ENCODE measurements at places on chromosomes 7 and 10.

GRCh38 chr7:49403844-49404243 lies 369.6 kb upstream of the VWC2 start:
- DNase-seq = no peak

GRCh38 chr10:120486671-120487205 lies 29.7 kb downstream of the PLPP4 start:
- DNase-seq = no peak

GRCh38 chr10:43384252-43385221 lies 13.1 kb downstream of the FXYD4 start:
- DNase-seq = no peak

DNA sequence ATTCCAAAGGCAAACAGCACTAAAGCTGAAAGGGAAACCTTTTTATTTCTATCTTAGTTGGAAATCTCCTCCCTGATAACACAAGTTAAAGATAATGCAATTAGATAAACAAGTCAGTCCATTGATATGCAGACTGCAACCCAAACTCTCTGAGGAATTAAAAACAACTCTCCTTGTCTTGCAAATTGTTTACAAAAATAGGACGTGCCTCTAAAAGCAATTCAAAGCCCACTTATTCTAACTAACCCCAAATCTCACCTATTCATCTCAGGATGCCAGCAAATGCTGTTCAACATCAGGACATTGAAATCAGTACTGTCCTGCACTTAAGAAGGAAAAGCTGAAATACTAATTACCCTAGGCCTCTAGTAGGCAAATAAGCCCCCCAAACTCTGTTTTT lies 12.8 kb downstream of the SHTN1 start:
- DNase-seq = no peak

DNA sequence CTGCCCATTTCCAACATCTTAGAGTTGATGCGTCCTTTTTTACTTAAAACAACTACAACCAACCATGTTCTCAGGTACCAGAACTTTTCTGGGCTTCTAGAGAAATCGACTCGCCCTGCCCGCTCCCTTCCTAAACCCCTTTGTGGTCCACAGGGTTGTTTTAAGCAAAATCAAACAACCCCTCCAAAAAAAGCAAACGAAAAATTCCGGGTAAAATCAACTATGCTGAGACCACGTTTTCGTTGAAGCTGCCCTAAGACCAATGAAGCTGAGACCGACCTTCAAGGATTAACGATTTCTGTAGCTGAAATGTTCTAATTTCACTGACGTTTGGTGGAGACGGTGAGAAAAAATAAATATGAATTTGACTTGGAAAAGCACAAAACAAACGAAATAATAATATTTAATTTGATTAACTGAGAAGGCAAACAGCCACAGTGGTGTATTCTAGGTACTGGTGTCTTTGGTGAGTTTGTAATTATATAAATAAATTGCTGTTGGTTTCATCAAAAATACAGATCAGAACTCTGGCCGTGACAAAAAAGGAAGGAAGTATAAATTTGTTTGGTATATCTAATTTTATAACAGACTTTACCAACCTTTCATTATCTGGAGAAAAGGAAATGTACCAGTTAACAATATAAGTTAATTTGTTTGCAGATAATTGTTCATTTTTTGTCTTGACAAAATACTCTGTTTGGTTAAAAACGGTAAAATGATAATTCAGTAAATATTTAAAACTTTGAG lies 4.7 kb upstream of the IGF2BP3 start:
- DNase-seq = no peak

DNA sequence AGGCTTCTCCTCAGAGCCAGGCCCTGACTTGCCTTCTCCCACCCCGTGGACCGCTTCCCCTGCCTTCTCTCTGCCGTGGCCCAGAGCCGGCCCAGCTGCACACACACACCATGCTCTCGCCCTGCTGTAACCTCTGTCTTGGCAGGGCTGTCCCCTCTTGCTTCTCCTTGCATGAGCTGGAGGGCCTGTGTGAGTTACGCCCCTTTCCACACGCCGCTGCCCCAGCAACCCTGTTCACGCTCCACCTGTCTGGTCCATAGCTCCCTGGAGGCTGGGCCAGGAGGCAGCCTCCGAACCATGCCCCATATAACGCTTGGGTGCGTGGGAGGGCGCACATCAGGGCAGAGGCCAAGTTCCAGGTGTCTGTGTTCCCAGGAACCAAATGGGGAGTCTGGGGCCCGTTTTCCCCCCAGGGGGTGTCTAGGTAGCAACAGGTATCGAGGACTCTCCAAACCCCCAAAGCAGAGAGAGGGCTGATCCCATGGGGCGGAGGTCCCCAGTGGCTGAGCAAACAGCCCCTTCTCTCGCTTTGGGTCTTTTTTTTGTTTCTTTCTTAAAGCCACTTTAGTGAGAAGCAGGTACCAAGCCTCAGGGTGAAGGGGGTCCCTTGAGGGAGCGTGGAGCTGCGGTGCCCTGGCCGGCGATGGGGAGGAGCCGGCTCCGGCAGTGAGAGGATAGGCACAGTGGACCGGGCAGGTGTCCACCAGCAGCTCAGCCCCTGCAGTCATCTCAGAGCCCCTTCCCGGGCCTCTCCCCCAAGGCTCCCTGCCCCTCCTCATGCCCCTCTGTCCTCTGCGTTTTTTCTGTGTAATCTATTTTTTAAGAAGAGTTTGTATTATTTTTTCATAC lies 38.0 kb downstream of the LIMK1 start:
- no peak for DNase-seq

- DNase-seq = no peak
Observed at GRCh38 chr7:140778975-140779374, 82.5 kb downstream of the NDUFB2 start.

DNA sequence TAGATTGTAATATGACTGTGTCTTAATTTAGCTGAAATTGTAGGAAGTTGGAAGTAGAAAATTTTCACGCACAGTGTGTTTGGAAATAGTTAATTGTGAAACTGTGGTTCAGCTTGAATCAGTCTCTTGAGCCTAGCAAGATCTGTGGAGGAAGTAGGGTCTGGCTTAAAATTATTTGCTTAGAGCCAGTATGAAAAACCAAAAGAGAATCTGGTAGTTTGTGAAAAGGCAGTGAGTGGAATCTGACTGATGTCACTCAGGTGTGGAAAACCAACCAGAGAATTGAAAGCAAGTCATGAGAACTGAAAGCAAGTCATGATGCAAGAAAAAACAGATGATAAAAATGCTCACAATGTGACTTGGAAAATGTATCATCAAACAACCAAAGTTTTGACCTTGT lies 11.5 kb downstream of the LIPJ start:
- no peak for DNase-seq

DNA sequence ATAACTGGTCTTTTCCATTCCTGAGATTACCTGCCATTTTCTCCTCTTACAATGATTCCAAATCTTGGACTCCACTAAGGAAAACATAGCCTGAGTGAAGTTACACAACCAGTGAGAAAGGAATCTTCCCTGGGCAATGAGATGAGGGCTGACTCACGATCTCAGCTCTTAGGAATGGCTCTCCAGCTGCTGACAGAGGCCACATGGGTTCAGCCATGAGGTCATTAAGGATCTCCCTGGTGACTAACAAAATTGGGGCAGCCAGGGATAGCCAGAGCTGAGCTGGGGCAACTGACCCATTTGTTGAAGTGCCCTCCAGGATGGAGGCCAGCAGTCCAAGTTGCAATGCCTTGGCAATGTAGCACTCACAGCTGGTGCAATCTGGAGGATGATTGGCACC lies 78.7 kb upstream of the MKLN1 start:
- no peak for DNase-seq

GRCh38 chr7:82414389-82414788 lies 29.2 kb downstream of the CACNA2D1 start:
- no peak for DNase-seq

GRCh38 chr7:41058986-41059741 lies 643.7 kb downstream of the INHBA start:
- DNase-seq = no peak

- DNase-seq = no peak
Observed at GRCh38 chr10:57303566-57303965, 942.5 kb upstream of the ZWINT start.

DNA sequence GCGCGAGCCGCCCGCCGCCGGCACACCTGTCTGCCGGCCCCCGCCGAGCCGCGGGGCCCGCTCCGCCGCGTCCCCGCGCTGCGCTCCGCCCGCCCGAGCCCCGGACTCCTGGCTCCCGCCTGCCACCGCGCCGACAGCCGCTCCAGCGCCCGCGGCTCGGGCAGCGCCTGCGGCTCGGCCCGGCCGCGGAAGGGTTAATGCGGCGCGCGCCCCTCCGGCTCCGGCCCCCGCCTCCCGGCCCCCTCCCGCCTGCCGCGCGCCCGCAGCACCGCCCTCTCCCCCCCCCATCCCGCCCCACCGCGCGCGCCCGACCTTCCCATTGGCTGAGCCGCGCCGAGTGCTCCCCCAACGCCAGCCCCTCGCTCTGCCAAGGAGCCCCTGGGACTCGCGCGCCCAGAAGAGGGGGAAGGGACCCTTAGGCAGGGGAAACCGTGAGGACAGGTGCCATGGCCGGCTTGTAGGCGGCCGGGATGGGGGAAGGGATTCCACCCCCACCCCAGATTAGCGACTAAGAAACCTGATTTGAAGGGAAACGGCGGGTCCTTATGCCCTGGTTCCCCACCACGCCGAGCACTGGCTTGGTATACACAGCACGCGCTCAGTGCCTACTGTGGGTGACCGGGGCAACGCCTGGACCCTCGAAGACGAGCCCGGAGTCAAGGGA lies at the start of gene KCNH2:
Gene KCNH2 (minus strand): TSS at position 196 of the 664 bp plus-strand sequence. CDS start 408 bp downstream, outside the sequence.
- no peak for DNase-seq

GRCh38 chr7:45657890-45658715 lies 83.9 kb downstream of the ADCY1 start:
- DNase-seq = no peak

GRCh38 chr10:63013755-63014154 lies 119.4 kb upstream of the NRBF2 start:
- DNase-seq = no peak

DNA sequence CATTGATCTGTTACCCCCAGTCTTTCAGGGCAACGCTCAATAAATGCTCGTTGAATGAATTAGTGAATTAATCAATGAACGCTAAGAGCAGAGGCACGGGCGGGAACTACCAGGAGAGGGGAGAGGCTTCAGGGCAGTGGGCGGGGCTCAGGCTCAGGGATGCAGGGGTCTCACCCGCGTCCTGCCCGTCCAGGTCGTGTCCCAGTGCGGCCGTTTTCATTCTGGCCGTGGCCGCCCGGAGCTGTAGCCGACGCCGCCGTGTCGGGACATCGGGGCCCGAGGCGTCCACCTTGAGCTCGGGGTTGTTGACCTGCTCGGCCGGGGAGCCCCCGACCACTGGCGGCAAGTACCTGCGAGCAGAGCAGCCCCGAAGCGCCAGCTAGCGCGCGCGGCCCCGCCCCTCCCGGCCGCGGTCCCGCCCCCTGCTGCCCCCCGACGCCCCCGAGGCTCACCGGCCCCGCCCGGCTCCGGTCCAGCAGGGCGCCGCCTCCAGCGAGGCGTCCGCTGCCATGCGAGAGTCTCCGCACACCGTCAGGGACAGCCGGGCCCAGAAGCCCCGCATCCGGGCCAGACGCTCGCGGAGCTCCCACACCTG lies 2.8 kb upstream of the GAL3ST4 start:
- DNase-seq = no peak

- DNase-seq = no peak
Observed at GRCh38 chr7:143381427-143382125, 431 bp downstream of the ZYX start.

DNA sequence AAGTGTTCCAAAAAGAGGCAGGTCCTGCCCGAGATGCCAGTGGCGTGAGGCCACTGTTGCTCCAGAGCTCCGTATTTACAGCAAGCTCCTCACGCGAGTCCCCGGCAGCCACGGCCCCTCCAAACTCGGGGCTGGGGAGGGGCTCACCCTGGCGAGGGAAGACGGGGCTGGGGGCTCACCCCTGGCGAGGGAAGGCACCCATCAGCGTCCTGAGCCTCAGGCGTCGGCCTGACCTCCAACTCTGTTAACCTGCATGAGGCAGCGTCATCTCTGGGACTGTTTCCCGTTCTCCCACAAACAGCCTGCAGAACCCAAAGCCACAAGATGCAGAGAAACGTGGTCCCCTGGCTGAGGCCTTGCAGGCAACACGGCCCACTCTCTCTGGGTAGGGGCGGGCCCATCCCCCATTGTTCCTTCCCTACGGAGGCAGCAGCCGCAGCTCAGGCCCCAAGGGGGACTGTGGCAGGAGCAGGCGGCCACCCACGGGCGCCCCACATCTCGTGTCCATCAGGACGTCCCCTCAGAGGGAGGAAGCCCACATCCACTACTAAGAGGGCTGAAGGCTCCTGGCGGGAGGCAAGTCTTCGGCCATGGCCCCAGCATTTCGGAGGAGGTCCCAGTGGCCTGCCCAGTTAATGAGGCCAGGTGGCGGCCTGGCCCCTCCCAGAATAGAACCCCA lies 4.2 kb upstream of the ADGRA1 start:
- DNase-seq = no peak

GRCh38 chr7:191105-191980 lies 1.0 kb upstream of the FAM20C start:
- DNase-seq = no peak

GRCh38 chr7:40827222-40828085 lies 692.6 kb downstream of the SUGCT start:
- no peak for DNase-seq

GRCh38 chr7:122884186-122884585 lies 2.1 kb downstream of the CADPS2 start:
- no peak for DNase-seq

GRCh38 chr7:31000161-31000693 lies 36.5 kb downstream of the GHRHR start:
- DNase-seq = no peak

- no peak for DNase-seq
Observed at GRCh38 chr7:142896741-142897379, 11.3 kb upstream of the TRPV6 start.

- no peak for DNase-seq
Observed at GRCh38 chr10:15781381-15781960, 61.7 kb upstream of the ITGA8 start.

GRCh38 chr7:74028321-74028838 lies 407 bp downstream of the ELN start:
- DNase-seq = no peak

- DNase-seq = no peak
Observed at GRCh38 chr10:84158550-84158949, 15.1 kb upstream of the GPR15LG start.

DNA sequence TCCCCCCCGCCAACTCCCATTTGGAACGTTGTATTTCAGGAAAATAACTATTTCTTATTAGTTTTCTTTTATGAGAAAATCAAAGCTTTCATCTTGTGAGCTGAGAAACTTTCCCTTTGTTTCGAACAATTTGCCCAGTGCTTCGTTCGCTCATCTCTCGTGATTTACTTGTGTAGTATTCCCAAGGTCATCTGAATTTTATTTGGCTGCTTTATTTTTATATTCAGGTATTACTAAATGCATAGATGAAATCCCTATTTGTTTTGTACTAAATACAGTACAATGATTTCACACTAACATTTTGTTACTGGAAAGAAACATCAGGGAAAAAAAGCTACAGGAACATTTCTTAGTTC lies 12.0 kb upstream of the EBLN1 start:
- no peak for DNase-seq

GRCh38 chr10:86673827-86674581 lies 5.7 kb downstream of the LDB3 start:
- DNase-seq = no peak

DNA sequence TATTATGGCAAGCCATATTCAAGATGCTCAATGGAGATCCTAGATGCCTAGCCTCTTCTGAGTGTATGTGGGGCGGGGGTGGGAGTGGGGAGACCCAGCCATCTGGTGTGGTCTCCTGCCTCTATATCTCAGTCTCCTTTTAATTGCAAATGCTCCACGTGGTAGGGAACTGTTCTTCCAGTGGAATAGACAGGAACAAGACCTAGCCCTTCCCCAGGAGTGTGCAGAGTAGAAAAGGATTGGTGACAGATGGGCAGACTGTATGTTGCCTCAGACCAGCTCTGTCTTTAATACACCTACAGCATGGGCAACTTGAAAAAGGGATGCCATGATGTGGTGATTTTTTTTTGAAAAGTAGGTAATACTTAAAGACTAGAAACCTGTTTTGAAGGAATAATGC lies 12.6 kb downstream of the CYP3A5 start:
- DNase-seq = no peak

Data from stimulated activated CD8-positive, alpha-beta memory T cell treated with anti-CD3 and anti-CD28 coated beads, Interleukin-4, amount 100 ng/mL, for 1 hour (primary cell).